ENCODE measurements at places on chromosomes 11 and 22.
A peak's percentile ranks its signal among the peaks of the same experiment; 100 is the strongest.

DNA sequence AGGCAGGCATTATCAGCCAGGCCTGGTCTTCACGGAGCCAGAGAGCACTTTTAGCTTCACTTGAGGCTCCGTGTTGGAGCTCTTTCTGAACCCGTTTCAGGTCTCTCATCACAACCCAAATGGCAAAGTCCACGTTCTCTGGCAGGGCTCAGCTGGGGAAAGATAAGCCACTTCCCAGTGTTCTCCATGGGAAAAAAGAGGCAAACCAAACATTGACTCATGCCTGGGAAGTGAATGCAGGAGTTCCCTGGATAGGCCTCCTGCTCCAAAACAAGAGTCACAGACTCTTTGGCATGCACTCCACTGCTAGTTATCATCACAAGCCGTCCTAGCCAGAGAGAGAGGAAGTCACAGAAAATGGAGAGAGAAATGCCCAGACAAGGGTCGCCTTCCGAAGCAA is 11.6 kb downstream of the OPCML start:
- DNase-seq: no peak

DNA sequence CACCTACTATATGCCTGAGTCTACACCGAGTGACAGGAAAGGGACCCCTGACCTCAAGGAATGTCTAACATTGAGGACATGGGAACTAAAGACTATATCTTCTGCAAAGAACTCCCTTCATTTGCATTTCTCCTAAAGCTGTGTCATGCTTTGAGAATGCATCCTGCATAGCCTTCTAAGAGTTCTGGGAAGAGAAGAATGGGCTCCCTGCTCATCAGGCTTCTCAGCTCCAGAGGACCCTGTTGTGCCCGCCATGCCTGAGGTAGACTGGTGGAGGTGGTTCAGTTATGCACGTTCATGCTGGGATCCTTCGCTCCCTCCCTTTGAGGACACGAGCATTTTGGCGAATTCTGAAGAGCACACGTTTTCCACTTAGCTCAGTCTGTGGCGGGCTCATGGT is 63.3 kb downstream of the GRIK4 start:
- DNase-seq: no peak

DNA sequence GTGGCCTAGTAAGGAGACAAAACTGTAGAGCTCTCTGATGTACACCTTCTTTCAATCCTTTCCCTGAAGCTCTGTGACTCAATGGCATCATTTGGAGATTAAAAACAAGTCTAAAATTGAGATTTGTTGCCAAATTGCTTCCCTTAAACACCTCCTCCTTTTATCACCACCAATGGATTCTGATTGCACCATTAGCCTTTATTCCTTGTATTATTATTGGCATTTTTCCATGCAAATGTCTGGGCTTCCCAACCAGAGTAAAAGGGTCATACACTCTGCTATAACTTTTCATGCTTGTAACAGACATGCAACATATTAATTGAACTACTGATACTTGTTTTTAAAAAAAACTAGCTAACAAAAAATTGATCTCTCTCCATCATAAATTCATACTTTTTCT is 124.2 kb downstream of the CCDC34 start:
- DNase-seq: no peak

DNA sequence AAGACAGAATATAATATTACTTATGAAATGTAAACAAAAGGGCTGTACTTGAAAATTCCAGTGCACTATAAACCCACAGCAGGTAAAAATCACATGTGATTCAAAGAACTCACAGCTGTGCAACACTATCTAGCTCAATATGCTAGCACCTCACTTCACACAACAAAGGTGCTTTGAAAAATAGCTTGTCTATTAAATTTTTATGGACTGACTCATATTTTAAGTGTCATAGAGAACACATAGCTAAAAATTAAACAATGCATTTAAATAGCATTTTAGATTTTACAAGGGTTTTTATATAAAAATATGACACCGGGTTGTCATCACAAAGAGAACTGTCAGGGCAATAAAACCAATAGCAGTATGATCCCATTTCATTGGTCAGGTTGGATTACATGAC is 1390.5 kb upstream of the TENM4 start:
- DNase-seq: no peak

DNA sequence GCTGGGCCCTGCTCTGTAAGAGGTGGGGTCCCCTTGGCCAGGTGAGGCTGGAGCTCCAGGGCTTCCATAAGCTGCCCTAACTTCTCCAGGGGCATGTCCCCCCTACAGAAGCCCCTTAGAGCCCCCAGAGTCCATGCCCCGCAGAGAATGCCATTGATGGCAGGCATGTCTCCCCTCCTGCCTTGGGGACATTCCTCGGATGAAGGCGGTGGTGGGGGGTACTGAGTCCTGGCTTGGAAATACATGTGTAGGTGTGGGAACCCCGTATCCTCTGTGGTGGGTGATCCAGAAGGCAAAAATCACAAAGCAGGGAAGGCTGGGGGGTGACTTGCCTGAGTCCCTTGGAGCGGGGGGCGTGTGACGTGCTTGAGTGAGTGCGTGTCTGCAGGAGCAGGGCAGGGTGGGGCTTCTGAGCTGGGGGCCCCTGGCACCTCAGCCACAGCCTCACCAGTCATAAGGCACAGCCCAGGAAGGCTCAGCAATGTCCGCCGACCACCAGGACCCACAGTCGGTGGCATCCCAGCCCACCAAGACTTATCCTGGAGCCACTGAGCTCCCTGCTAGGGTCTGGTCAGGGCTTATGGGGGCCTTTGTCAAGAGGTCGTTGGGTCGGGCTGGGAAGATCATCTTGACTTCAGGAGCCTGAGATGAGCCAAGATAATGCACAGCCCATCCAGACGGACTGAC is 69.8 kb upstream of the KCNQ1OT1 start:
- DNase-seq: peak; percentile 11

Measured in central memory CD8-positive, alpha-beta T cell (primary cell).